Progenitor cell of endocrine pancreas (in vitro differentiated cells): ENCODE measurements at places on chromosomes 2 and 18. TPM values are rescaled to one million over a fixed set of nuclear protein-coding genes. Genes with fewer than 3 reads are reported as not detected.

The CIAO1 gene
- 77.1 and 79.2 TPM in 2 replicates for total RNA-seq

The ADAM23 gene
- total RNA-seq: 16.0 and 19.9 TPM in 2 replicates

The ASAP2 gene
- total RNA-seq: 65.4 and 69.3 TPM in 2 replicates

The ZC3H6 gene
- 7.3 and 7.8 TPM in 2 replicates for total RNA-seq

The HOXD9 gene
- not detected in 2 replicates for total RNA-seq

The TTC27 gene
- total RNA-seq: 20.5 and 21.8 TPM in 2 replicates

The SEH1L gene
- 43.3 and 44.7 TPM in 2 replicates for total RNA-seq

The RMND5A gene
- total RNA-seq: 49.6 and 49.9 TPM in 2 replicates

The IL1A gene
- 0.12 TPM in 1 of 2 replicates, not detected in the other for total RNA-seq
